ENCODE measurements at places on chromosomes 5 and 9.

- DNase-seq: no peak
These were observed 78.0 kb upstream of the FBXL7 start for GRCh38 chr5:15421921-15422412.

DNA sequence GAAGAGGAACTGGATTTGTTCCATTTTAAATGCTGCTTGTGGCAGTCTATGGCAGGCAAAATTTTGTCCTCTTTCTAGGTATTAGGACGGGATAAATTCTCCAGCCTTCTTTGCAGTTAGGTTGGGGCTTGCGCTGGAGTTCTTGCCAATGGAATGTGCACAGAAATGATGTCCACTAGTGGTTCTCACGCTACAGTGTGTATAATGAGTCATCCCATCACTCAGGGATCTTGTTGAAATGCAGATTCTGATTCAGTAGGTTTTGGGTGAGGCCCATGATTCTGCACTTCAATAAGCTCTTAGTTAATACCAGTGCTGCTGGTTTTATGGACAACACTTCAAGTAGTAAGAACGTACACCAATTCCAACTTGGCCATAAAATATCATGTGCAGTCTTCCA is 317.6 kb upstream of the KLF4 start:
- no peak for DNase-seq

DNA sequence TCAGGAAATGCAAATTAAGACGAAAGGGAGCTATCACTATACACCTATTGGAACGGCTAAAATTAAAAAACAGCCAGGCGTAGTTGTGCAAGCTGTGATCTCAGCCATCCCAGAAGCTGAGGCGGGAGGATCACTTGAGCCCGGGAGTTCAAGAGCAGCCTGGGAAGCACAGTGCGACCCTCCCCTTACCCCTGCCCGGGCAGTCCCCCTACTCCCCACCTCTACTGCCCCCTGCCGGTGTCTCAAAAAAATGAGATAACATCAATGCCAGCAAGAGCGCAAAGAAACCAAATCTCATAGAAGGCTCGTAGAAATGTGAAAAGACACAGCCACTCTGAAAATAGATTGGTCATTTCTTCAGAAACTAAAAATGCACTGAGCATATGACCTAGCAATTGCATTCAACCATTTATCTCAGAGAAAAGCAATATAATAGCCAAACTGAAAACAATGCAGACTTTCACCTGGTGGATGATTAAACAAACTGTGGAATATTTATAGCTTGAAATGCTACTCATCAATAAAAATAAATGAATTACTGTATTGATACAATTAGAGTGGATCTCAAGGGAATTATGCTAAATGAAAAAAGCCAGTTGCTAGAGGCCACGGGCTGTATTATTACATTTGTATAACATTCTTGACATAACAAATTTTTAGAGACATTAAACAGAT is 20.6 kb downstream of the OR2V2 start:
- DNase-seq: peak; percentile 33

DNA sequence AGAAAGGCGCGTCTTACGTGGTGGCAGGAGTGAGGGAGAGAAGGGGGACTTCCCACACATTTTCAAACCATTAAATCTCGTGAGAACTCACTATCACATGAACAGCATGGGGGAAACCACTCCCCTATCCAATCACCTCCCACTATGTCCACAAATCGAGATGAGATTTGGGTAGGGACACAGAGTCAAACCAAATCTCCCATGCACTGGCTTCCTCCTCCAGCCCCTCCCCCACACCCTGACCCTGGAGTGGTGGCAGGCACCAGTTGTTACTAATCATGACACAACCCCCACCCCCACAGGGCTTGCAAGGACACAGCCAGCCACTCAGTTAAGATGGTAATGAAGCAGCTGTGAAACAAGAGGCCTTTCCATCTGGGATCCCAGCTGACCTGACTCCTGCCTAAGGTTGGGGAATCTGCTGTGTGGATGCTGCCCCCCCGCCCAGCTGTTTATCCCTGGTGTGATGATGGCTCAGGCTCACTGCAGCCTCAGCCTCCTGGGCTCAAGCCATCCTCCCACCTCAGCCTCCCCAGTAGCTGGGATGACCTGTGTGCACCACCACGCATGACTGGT is 57.1 kb upstream of the FUBP3 start:
- no peak for DNase-seq

- no peak for DNase-seq
These were observed 102.3 kb downstream of the ENC1 start for GRCh38 chr5:74538206-74538661.

- DNase-seq: peak; percentile 48
These were observed 937 bp upstream of the SLC26A2 start for GRCh38 chr5:149959406-149960236.

- DNase-seq: no peak
These were observed 746.6 kb upstream of the ACO1 start for GRCh38 chr9:31637861-31638260.

- no peak for DNase-seq
These were observed 101.3 kb upstream of the DMRT1 start for GRCh38 chr9:740221-740620.

DNA sequence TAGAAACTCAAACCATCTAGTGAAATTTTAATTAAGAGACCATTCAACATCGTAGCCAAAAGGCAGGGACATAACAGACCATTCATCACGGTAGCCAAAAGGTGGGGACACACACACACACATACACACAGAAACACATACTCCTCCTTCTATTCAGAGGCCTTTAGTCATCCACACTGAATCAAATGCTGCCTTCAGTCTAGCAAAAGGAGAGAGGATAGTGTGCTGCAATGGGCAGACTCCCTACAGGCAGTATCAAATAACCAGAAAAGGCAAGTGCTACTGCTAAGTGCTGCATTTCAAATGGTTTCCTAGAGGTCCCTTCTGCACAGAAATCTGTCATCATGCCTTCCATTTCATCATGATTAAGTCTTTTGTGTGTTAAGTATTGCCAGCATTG is 303.9 kb downstream of the TRIM32 start:
- no peak for DNase-seq

GRCh38 chr5:89015409-89015808 is 132.4 kb upstream of the MEF2C start:
- DNase-seq: no peak

DNA sequence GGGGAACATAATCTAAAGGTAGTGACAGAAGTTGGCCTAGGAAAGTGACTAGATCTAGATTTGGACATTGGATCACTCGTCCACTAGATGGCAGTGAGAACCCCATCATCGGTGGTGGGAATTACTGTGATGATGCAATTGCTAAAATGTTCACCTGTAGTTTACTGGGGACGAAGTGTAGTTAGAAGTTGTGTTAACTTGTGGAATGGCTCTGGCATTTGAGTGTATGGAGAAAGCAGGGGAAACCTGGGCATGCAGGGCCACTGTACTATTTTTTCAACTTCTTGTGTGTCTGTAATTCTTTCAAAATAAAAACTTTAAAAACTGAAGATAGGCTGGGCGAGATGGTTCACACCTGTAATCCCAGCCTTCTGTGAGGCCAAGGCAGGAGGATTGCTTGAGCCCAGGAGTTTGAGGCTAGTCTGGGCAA is 75.5 kb downstream of the PHAX start:
- peak; percentile 74 for DNase-seq

DNA sequence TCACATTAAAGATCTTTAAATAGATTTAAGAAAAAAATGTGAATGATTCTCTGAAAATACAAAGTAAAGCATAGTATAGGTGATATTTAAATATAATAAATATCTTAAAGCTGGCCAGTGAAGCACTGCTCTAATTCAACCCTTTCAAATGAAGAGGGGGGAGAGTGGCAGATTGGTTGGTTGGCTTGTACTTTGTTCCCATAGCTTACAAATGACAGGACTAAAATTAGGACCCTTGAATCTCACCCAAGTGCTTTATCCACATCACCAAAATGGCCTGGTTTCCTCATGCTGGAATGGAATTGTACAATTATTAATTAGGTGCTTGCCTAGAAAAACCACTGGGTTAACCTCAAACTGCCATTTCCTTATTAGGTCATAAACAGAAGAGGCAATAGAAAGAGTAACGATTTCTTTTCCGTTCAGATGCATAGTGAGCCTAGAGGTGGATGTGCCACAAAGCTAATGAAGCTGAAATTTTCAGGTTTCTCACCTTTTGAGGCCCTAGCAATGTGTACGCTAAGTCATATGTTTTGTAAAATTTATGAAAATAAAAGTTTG is 354.5 kb upstream of the CDH6 start:
- no peak for DNase-seq

GRCh38 chr9:93267091-93267541 is 83.2 kb downstream of the WNK2 start:
- no peak for DNase-seq

- DNase-seq: no peak
These were observed 302.7 kb upstream of the NREP start for GRCh38 chr5:112059579-112060135.

- DNase-seq: no peak
These were observed 20.3 kb downstream of the MELK start for GRCh38 chr9:36592801-36593583.

GRCh38 chr9:82466616-82467260 is 478.2 kb downstream of the SPATA31D1 start:
- no peak for DNase-seq

- no peak for DNase-seq
These were observed 13.3 kb upstream of the WHRN start for GRCh38 chr9:114518599-114519022.

GRCh38 chr5:99019812-99020697 is 91.2 kb upstream of the CHD1 start:
- no peak for DNase-seq

DNA sequence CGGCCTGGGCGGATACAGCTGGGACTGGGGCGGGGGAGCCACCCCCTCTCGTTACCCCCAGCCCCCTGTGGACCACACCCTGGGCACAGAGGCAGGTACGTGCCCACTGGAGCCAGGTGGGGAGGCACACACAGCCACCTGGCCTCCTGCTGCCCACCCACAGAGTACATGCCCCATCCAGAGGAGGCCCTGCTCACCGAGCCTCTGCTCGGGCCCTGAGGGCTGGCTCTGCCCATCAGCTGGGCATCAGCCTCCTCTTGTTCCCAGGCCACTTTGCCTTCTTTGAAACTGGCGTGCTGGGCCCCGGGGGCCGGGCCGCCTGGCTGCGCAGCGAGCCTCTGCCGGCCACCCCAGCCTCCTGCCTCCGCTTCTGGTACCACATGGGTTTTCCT is 6.3 kb downstream of the MAMDC4 start:
- no peak for DNase-seq

GRCh38 chr5:32044939-32045338 is 129.2 kb downstream of the GOLPH3 start:
- DNase-seq: no peak

DNA sequence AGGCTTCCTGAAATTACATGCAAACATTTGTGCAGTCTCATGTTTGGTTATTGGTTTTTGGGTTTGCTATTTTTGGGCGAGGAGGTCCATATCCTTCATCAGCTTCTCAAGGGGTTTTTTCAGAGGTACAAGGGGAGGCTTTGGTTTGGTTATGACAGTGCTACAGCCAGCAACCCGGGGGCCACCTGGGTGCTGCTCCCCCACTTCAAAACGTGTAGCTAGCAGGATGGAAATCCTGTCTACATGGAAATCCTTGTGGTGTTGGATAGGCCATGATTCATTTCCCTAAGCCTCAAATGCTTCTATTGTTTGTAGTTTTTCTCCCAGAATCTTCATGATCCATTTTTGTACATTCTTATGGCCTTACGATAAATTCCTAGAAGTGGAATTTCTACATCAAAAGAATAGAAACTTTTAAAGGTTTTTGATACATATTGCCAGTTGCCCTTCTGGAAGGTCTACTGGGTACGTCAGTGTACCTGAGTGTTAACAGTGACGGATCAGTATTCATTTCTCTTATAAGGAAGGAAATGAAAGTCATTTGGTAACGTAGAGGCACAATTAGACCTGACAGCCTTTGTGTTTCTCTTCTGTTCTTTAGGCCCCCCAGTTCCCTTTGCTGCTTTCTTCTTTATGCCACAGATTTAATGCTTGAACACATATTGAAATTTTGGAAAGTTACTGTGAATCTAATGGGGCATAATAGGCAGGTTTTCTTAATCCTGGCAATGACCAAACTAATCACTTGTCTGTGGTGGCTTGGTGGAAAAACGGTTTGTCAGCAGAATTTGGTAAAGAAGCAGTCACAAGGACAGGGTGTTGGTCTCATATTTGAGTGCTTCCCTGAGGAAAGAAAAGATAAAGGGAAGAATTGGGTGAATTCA is 69.7 kb upstream of the ABL1 start:
- no peak for DNase-seq

DNA sequence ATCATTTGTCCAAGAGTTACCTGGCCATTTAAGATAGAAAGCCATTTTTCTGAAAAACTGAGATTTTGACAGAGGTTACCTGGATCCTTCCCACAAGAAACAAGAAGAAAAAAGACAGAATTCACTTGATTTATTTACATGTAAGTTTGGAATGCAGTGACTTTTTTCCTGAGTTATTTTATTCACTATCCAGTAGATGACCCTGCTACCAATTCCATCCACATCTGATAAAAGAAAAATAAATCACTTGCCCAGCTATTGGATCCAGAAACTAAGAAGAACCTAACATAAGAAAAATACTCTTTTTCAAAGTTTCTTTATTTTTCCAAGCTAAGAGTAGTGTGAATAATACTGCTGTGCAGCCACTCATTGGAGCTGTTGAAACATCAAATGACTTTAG is 275.2 kb downstream of the CETN3 start:
- DNase-seq: no peak

DNA sequence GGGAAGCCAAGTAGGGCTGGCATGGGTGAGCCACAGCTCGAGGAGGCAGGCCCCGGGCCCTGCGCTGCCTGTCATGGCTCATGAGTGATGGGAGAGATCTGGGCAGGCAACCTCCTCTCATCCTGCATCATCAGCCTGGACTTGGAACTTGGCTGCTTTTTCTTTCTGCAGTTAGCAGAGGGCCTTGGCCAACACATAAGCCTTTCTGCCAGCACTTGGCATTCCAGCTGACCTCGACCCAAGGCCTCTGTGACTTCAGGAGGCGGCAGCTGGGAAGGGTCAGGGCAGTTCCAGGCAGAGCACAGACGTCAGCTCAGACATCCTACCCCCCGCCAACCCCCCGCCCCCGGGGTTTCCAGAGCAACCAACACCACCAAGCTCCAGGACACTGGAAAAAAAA is 7.6 kb downstream of the S1PR3 start:
- no peak for DNase-seq

- no peak for DNase-seq
These were observed 254.5 kb downstream of the RASEF start for GRCh38 chr9:82808478-82808877.
